ENCODE measurements at places on chromosomes 7 and 10. TPM values are rescaled to one million over a fixed set of nuclear protein-coding genes. Genes with fewer than 3 reads are reported as not detected.

The ALOX5 gene
- total RNA-seq, result 357 TPM

The CYP2C8 gene
- not detected for total RNA-seq

The ELMO1 gene
- total RNA-seq, result 205 TPM

The EN2 gene
- total RNA-seq, result not detected

The NRP1 gene
- total RNA-seq, result 198 TPM

- H3K4me1 ChIP-seq, result no peaks in the 10 kb centered on the region
- H3K36me3 ChIP-seq, result no peaks in the 10 kb centered on the region
- no peak for DNase-seq
- H3K27me3 ChIP-seq, result no peaks in the 10 kb centered on the region
- no peak overlapping the region for H3K4me3 ChIP-seq
- H3K27ac ChIP-seq, result no peak overlapping the region
Observed at GRCh38 chr7:108181073-108181985, 51.2 kb upstream of the LAMB4 start.

- no peak overlapping the region for H3K4me3 ChIP-seq
- H3K27ac ChIP-seq, result no peak overlapping the region
- DNase-seq, result peak; percentile 52
- no peaks in the 10 kb centered on the region for H3K36me3 ChIP-seq
- no peaks in the 10 kb centered on the region for H3K4me1 ChIP-seq
- peaks cover 47% of the 10 kb centered on the region for H3K27me3 ChIP-seq
Observed at GRCh38 chr10:131618587-131619267, 282.1 kb upstream of the PPP2R2D start.

DNA sequence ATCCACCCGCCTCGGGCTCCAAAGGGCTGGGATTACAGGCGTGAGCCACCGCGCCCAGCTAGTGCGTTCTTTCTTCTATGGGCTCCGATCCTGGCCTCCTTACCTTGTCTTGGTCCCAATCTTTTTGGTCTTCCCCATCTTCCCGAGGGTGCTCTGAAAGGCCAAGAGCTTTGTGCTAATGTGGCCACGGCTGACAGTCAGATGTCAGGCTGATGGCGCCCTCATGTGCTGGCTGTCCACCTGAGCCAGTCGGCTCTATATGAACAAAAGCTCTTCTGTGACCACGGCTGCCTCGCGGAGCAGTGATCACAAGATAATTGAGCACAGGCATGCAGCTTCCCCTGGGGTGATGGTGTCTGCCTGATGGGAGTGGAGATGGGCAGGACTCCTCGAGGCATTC lies 11.0 kb upstream of the AHCYL2 start:
- no peak overlapping the region for H3K4me3 ChIP-seq
- no peaks in the 10 kb centered on the region for H3K27me3 ChIP-seq
- no peak overlapping the region for H3K27ac ChIP-seq
- H3K4me1 ChIP-seq, result peaks cover 13% of the 10 kb centered on the region
- no peak for DNase-seq
